ENCODE measurements at places on chromosomes 13 and 19.

- no peak for DNase-seq
Measured at GRCh38 chr13:73082471-73082870, 23.7 kb downstream of the KLF5 start.

- peak; percentile 18 for DNase-seq
Measured at GRCh38 chr13:25840261-25840660, 211.6 kb downstream of the SHISA2 start.

DNA sequence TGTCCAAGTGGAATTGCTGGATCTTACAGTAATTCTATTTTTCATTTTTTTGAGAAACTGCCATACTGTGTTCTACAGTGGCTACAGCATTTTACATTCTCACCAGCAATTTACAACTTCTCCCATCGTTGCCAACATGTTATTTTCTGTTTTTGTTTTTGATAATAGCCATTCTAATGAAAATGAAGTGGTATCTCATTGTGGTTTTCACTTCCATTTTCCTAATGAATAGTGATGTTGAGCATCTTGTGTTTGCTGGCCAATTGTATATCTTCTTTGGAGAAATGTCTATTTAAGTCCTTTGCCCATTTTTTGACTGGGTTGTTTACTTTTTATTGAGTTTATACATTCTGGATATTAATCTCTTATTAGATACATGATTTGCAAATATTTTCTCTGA is 38.6 kb downstream of the KCNRG start:
- DNase-seq: no peak

- no peak for DNase-seq
Measured at GRCh38 chr19:13098277-13099072, 4.2 kb downstream of the LYL1 start.

- no peak for DNase-seq
Measured at GRCh38 chr13:75639454-75639853, 3.3 kb downstream of the LMO7 start.

- DNase-seq: no peak
Measured at GRCh38 chr13:47044842-47045241, 148.0 kb upstream of the HTR2A start.

DNA sequence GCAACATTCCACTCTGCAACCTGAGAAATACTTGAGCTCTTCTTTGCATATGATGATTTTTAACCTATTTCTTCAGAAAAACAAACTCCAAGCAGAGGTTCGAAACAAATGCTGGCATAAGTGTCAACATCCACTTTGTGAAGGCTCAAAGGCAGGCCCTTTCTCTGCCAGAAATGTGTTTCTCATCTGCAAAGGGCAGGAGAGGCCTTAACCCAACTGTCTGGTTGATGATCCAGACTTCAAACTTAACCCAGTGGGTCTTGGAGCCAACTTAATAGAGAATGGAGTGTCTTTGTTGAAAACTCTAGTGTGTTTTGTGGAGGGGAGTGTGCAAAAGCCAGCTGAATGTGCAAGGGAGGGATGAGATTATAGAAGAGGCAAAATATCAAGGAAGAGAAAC is 28.3 kb upstream of the ZNF507 start:
- no peak for DNase-seq

GRCh38 chr19:3274942-3275582 is 50.6 kb downstream of the CELF5 start:
- DNase-seq: no peak

DNA sequence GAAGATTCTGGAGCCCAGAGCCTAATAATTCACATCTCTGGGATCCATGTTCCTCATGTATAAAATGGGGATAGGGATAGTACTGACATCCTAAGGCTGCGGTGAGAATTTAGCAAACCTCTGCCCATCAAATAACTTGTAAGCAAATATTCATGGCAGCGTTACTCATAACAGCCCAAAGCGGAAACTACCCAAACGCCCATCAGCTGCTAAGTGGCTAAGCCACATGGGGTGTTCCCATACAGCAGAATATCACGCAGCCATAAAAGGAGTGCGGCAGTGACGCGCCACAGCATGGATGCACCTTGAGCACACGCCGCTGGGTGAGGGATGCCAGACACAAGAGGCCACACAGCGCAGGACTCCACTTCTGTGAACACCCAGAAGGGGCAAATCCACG is 19.7 kb downstream of the VRK3 start:
- no peak for DNase-seq

GRCh38 chr13:113930671-113931637 is 42.9 kb downstream of the C13orf46 start:
- peak; percentile 66 for DNase-seq

DNA sequence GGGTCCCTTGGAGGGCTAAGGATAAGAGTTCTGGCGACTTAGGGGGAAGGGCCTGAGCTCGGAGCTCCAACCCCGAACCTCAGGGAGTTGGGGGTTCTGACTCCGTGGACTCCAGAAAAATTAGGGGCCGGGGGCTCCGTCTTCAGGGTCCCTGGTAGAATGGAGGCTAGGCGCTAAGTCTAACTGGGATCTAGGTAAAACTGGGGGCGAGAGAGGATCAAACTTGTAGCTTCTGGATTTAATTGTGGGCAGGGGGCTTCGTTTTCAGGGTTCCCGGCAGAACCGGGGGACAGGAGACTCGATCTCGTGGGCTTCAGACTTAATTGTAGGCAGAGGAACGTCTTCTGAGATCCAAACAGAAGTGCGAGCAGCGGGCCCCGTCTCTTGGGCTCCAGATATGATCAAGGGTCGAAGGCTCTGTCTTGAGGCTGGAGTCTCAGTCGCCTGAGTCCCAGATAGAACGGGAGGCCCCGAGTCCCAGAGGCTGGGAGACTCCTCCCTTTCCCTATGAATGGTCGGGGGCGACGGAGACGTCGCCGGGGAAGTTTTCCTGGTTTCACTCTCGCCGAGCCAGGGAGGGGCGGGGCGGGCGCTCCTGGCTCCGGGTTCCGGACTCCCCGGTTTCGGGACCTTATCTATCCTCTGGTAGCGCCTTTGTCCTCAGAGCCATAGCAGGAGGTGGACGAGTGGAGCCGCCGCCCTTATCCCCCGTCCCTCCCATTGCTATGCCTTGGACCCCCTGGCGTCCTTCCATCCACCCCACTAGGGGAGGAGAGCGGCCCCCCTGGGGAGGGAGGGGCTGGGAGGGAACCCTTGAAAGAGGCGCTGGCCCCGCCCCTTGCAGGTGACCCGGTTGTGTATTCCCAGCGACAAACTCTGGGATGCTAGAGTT is 1.3 kb downstream of the NECTIN2 start:
- peak; percentile 64 for DNase-seq

- DNase-seq: no peak
Measured at GRCh38 chr13:89688918-89689317, 1658.6 kb upstream of the MIR17HG start.

DNA sequence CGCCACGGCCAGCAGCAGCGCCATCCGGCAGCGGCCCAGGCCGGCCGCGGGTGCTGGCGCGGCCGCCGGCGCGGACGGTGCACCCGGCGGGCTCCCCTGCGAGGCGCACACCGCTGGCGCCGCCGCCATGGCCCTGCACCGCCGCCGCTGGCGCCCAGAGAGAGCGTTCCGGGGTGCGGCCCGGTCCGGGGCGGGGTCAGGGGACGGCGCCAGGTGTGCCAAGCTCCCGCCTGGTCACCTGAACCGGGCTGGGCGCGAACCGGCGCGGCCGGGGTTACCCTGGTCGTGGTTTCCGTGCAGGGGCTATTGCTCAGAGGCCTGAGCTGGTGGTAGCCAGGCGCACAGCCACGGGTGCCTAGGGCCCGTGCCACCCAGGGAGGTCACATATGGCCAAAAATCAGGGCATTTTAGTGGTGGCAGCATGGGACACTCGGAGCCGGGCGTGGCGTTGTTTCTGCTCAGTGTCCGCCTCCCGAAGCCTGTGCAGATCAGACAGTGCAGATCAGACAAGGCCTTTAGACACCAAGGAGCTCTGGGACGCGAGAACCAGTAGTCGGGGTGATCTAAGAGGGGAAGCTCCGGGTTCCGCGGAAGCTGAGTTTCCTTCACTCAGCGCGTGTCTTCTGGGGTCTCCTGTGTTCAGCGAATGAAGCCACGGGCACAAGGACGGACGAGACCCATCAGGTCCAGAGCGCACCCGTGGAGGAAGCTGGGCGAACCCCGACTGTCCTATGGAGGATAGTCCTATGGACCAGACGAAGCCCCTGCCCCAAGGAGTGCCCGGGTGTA is at the start of gene TMEM238:
Gene TMEM238 (minus strand): TSS at position 162 of the 789 bp plus-strand sequence. CDS start 33 bp downstream, at position 129.
- no peak for DNase-seq

DNA sequence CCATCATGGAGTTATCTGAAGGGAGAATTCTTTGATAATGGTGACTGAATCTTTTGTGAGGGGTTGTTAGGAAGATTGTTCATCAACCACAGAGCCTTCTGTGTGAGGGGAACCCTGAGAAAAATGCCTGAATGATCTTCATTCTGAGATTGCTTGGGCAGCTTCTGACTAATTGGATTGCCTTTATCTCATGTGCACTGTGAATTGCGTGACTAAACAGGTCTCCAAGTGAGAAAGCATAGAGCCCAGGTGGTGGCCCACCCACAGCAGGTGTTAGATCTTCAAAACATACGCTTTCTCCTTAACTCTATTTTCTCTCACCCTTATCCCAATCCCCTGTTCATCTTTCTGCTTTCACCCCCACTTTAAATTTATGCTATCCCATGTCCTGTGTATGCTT is 58.3 kb downstream of the DOCK9 start:
- no peak for DNase-seq

- peak; percentile 91 for DNase-seq
Measured at GRCh38 chr19:55809381-55810058, 22.3 kb downstream of the NLRP11 start.

DNA sequence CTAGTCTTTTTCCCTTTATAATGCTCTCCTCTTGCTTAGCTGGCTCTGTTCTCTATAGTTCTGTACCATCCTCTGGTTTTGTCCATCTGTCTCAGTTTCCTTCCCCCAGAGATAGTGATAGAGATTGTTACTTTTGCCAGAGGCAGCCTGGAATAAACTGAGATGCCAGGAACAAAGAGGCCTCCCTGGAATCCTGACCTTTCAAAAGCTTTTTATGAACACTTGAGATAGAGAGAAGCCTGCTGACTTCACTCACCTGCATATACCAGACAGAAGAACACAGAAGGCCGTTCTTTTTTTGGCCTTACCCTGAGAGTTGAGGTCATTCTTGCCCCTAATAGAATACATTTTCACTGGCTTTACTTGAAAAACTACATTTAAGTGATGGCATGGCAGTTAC is 150.2 kb downstream of the LHFPL6 start:
- DNase-seq: no peak

All from RPMI7951 (cell line).